SW480 (cell line): ENCODE measurements at places on chromosomes 3 and 15.

DNA sequence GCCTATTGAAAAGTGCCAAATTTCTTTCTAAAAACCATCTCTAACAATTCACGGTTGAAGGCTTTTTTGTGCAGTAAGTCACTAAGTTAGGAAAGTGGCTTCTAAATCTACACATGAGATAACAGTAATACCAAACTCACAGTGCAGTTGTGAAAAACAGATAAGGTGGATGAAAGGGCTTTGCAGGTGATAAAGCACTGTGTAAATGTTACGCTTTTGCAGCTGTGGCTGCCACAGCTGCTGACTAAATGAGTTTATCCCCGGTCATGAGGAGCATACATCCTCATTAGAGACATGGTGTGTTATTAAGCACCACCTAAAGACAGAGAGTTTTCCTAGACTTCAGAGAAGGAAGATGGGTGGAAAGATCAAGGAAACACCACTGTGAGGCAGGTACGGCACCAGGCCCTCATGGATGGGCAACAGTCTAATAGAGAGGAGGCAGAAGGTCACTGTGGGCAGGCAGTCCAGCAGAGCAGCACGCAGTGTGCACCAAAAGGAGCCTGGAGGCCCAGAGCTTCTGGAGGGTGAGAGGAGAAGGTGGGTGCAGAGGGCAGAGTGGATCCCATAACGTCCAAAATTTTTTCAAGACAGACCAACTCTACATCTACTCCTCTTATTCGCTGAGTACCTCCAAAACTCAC is 68.5 kb downstream of the FMN1 start:
- DNase-seq: no peak

DNA sequence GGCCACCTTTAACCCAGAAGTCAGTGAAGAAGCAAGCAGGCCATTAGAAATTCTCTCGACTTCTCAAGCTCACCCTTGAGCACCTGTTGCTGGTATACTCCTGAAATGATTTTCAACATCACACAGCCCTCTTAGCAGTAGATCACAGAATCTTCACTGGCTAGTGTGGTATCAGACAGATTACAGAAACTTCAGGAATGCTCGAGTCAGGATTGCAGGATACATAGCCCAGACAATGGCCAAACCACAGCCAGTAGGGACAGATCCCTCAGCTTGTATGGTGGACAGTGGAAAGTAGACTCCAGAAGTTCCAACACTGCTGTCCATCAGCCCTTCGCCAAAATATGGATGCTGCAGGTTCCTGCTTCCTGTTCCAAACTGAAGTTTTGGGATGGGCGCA is 4.5 kb upstream of the KLHL40 start:
- no peak for DNase-seq

DNA sequence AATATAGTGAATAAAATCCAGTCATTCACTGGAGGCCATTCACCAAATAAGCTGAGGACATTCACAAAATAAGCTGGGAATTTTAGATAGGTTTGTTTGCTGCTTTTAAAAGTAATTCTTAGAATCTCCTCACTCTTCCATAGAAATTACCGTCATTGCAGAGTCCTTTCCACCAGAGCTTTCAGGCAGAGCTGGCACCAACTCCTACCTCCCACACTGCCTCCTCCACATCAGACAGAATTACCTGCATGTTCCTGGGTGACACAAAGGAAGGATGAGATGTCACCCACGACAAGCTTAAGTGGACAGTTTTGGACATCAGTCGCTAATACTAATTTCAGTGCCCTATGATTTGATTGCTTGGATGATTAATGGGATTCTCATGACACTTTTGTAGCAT is 1113.2 kb downstream of the IGSF11 start:
- no peak for DNase-seq

DNA sequence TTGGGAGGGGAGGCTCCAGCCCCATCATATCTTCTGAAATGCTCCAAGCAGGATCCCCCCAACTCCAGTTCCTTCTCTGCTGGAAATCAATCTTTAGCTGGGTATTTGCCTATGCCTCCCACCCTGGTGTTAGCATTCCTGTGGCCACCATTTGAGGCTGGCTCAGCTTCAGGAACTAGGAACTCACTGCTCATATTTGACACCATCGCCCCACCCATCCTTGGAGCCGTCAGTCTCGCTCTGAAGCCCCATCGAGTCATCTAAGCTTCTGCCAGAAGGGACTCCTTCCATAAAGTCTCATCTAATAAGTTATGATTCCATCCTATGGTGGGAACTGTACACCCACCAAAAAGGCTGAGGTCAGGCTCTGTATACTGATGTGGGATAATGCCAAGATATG is 26.4 kb downstream of the PRKCD start:
- DNase-seq: no peak

DNA sequence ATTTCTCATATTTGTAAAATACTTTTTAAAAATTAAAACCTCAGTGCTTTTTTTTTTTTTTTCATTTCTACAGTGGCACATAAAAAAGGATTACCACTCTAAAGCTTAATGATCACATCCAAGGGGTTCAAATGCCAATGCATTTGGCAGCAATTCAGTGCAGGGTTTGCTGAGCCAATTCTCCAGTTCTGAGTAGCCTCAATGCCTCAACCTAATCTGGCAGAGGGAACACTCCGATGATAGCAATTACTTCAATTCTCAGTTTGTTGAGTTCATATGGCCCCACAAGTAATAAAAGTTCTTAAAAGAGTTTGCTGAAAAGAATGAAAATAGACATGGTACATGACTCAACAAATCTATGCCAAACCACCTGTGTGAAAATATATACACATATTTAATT is 79.3 kb upstream of the RBMS3 start:
- DNase-seq: no peak

- peak; percentile 58 for DNase-seq
These were observed at the start of gene CALML4 for GRCh38 chr15:68204776-68205557. TSS of gene CALML4 (minus strand) at chr15:68205332. CDS start at chr15:68205247, 85 bp downstream.

- no peak for DNase-seq
These were observed 1242.2 kb downstream of the OTOL1 start for GRCh38 chr3:162738784-162739183.

- no peak for DNase-seq
These were observed 3.5 kb upstream of the TMCC1 start for GRCh38 chr3:129897026-129897425.

- no peak for DNase-seq
These were observed 680.1 kb downstream of the IGSF11 start for GRCh38 chr3:118354556-118354955.

DNA sequence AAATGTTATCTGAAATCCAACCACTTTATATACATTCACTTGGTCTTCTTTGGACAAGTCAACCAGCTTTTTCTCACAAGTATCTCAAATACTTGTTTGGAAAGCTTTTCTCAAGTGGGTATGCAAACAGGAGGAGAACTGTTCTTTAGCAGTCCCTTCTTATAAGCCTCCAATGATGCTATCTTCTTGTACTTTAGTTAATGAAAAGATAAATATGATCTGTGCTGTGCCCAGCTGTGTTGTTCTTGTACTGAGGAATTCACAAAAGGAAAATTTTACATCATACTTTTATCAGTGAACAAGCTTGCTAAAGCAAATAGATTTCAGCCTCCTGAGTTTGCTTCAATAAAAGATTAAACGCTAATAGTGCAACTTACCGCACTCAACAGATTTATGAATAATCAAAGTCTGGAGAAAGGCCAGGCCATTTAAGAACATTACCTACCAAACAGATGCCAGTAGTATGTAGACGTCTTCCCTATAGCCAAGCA is 395.2 kb downstream of the MECOM start:
- DNase-seq: no peak

DNA sequence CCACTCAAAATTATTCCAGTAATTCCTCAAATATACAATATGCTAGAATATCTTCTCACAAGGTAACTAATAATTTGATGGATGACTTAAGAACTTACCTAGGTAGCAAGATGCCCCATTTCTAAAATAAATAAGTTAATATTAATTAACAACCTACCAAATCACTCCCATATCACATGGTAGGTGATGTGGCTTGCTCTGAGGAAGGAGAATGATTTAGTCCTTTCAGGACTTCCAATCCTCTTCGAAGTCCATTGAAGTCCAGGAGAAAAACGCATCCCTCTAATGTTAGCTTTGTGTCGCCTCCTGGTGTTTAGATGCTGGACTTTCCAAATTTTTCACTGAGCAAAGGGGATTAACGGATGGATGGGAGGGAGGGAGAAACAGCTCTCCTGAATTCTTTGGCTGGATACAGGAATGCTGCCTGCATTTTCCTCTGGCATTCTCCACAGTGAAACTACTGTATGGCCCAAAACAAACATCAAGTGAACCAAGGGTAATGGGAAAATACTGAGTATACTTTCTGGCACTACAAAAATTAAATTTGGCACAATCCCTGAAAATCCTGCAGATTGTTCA is 58.6 kb downstream of the PRICKLE2 start:
- peak; percentile 25 for DNase-seq

DNA sequence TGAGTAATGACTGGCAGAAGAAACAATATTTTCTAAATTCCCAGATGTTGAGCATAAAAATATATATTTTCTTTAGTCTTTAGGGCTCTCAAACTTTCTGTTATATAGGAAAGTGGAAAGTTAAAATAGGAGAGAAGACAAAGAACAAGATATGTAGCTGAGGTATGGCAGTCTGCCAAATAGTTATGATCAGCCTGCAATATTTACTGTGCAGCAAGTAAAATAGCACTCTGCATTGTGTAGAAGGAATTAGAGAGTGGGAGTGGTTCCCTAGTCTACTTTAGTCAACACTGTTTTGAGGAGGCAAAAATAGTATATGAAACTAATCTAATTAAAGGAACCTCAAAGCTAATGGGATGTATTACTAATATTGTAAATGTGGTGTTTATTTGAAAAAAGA is 978.1 kb upstream of the ALCAM start:
- peak; percentile 6 for DNase-seq

DNA sequence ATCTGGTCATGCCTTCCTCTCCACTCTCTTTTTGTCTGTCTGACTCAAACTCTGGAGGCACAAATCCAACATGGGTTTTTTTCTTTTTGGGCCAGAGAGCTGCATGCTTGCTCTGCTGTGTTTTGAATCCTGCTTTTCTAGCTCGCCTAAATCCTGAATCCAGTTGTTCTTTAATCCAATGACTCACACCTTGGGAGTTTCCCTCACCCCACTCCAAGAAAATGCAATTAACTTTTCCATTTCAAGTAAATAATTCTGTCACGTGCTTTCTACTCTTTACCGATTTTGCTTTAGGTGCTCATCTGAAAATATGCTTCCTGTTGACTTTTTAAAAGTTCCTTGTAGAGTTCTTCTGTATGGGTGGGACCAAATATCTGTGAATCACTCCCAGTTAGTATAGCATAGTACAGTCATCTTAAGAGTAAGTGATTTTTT is 47.6 kb downstream of the SLMAP start:
- DNase-seq: peak; percentile 49

GRCh38 chr3:143443851-143444331 is 324.3 kb downstream of the CHST2 start:
- peak; percentile 82 for DNase-seq

GRCh38 chr3:54777141-54777540 is 150.7 kb downstream of the LRTM1 start:
- DNase-seq: no peak

DNA sequence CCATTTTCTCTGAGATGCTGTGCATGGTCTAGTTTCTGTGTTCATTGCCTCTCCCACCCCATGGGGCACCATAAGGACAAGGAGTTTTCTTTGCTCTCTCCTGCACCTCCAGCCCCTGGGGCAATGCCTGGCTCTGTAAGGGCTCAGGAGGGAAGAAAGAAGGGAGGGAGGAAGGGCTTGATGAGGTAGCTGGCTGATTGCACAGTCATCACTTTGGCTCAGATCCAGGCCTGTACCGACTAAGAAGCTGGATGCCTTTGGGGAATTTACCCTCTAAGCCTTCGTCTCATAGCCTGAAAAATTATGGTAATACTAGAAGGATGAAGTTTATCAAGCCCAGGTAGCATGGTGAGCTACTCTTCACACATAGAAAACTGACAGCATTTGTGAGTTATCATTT is 382.9 kb downstream of the GABRG3 start:
- DNase-seq: no peak

GRCh38 chr15:79987569-79987955 is 16.6 kb upstream of the BCL2A1 start:
- DNase-seq: no peak

GRCh38 chr15:61556037-61556648 is 327.0 kb upstream of the RORA start:
- DNase-seq: peak; percentile 88

GRCh38 chr3:69389520-69390248 is 3.8 kb upstream of the FRMD4B start:
- no peak for DNase-seq

DNA sequence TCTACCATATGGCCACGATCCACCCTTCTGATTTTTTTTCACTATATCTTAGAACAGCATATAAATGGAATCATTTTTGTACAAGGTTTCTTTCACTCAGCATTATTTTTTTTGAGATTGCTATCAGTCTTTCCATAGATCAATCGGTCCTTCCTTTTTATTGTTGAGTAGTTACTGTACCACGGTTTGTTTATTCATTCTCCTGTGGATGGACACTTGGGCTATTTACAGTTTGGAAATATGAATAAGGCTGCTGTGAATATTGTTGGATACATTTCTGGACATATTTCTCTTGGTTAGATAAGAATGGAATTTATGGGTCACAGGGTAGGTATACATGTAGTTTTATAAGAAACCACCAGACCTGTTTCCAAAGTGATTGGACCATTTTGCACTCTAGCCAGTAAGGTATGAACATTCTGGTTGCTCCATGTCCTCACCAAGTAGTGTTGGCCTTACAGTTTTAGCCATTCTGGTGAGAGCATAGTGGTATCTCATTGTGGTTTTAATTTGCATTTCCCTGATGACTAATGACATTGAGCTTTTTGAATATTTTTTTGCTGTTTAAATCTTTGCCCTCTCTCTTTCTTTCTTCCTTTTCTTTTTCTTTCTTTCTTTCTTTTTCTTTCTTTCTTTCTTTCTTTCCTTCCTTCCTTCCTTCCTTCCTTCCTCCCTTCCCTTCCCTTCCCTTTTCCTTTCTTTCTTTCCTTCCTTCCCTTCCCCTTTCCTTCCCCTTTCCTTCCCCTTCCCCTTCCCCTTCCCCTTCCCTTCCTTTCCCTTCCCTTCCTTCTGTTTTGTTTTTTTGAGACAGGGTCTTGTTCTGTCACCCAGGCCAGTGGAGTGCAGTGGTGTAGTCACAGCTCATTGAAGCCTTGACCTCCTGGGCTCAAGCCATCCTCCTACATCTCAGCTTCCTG is 49.2 kb downstream of the LRRK1 start:
- DNase-seq: no peak

- no peak for DNase-seq
These were observed 6.8 kb downstream of the IP6K1 start for GRCh38 chr3:49779358-49780079.

DNA sequence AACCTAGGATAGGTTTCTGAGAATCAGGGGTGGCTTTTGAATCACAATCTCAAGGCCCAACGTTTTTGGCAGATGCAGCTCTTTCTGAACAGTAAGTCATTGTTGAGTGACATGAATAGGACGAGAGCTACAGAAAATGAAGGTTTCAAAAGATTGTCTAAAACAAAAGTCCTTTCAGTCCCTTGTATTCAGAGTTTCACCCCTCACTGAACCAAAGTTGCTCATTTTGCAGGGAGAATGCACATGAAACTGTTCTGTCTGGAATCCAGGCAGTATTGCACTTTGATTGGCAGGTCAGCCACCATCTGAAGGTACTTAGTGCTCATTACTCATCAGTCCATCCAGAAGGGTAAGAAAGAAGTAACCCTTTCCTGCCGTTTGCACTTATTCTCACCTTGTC is 24.1 kb upstream of the RASGRP1 start:
- DNase-seq: no peak

GRCh38 chr3:129942296-129942695 is 32.2 kb upstream of the TRH start:
- DNase-seq: peak; percentile 54
